ENCODE measurements at places on chromosomes 13 and 19. TPM values are rescaled to one million over a fixed set of nuclear protein-coding genes. Genes with fewer than 3 reads are reported as not detected.

DNA sequence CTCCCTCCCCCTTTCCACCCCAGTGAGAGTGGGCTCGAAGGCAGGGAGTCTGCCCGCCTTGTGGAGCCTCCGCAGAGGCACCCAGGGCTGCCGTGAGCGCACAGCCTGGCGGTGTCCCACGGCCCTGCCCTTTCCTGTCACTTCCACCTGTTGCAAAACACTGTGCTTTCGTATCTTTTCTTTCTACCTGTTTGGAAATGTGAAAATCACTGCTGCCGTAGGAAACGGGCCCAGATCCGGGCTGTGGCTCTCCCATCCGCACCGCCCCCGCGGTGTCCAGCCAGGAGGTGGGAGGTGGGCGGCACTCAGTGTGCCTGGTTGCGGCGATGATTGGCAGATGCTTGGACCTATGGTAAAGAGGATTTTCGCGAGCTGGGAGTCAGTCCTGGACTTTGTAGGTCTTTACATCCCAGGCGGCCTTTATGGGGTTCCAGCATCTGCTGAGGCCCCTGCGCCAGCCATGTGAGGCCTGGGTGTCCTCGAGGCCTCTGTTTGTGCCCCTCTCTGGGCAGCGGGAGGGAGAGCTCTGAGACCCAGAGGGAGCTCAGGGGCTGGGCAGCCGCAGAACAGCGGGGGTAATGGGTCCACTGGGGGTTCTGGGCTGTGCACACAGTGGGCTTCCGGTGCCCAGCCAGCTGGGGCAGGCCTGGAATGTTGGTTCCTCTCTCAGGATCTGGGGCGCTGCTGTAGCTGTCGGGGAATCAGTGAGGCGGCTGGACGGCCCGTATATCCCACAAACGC, 6.1 kb downstream of the STK11 start:
- peak; percentile 90 for DNase-seq

GRCh38 chr13:109209526-109209925, 576.9 kb downstream of the IRS2 start:
- DNase-seq, result no peak

- peak; percentile 100 for DNase-seq
These were observed 26.3 kb downstream of the DCAF15 start for GRCh38 chr19:13978351-13979243.

- no peak for DNase-seq
These were observed 201.9 kb upstream of the SOX1 start for GRCh38 chr13:111865046-111865445.

DNA sequence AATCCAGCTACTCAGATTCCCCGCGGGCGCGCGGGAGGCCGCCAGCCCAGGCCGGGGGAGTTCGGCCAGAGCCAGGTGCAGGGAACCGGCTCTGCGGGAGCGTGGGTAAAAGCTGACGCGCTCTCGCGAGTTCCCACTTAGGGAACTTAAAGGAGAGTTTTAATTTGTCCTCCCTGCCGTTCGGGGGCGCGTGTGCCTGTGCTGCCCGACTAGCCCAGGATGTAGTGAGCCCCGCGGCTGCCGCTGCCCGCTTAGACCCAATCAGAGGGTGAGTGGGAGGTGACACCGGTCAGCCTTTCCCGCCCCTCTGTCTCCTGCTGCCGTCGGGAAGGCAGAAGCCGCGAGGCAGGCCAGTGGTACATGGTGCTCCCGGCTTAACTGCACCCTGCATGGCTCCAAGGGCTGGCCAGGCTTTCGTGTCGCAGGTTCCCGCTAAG, 36.0 kb upstream of the NEK3 start:
- DNase-seq, result peak; percentile 79

DNA sequence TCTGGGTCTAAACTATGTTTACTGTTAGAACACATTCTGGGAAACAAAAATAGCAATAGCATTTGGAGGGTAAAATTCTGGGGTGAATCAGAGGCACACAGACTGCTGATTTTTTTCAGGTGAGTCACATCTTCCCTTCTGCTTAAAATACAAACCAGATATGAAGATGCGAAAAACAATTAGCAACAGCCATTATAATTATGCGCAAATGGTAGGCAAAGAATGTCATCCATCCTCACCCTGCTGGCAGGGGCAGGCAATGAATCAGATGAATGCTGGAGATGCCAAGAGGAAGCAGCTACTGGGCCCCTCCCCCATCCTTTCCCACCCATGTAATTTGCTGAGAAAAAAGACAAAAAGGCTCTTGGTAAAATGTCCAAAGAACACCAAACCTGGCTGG, 282.9 kb downstream of the KLF5 start:
- peak; percentile 8 for DNase-seq

DNA sequence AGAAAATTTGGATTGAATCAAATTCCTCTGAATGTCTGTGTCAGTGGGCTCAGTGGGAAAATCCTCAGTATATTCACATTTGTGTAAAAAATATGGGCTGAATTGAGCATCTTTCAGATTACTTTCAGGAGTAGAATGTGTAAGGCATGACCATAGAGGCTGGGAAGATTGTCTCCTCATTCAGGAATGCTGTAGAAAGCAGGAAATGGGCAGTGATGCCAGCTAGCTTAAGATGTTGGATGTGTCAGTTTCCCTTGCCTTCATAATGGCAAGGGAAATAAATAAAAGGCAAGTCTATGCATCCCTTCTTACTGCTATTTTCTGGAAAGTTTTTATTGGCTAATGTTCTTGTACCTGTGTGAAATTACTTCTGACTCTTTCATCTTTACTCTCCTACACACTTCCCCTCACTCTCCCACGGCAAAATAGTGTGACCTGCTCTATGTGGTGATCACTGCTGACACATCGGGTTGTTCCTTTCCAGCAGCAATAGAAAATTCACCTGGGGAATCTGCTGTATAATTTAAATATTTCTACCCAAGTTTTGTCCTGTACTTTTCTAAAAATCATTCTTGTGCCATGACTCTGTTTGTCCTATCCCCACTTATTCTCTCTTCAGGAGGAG, 103.2 kb downstream of the LMO7 start:
- DNase-seq, result no peak

DNA sequence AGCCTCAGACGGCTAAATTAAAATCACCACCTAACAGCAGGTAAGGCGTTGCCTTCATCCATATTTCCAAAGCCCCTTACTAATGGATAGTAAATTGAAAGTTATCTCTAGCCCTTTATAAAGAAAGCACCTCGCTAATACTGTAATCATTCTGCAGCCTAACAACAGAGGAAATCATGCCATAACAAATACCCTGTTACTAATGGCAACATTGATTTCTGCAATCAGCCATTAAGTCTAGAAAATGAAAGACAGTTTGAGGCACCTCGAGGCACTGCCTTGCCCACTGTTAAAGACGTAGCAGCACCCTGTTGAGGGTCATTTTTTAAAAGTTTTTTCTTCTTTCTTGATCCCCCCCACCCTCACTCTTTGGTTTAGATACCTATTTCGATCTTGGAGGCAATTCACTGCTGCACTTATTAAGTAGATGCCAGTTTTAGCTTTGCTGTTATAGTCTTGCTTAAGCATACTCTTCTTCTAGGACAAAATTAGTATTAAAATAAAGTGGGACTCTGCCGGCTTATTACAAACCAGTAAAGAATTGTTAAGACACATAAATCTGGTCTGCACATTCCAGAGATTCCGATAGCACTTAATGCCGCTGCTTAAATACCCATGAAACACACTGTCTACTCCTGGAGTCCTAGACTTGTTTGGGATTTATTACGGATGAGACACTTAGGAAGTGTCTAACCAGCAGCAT, 74.8 kb downstream of the ZNF536 start:
- peak; percentile 18 for DNase-seq

DNA sequence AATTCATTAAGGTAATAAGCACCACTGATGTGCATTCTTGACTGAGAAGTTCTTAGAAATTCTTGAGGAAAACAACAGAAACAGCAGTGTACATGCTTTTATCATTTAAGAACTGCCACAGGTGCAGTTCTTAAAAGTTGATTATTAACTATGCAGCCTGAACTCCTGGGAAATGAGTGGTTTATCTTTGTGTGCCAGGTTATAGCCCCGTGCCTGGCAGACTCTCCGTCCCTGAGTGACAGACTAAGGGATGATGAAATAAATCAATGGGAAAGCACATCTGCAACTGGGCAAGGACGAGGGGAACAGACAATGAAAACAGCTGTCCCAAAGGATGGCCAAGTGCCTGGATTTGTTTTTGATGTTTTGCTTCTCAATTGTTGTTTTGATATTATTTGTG, 84.4 kb upstream of the SPATA13 start:
- DNase-seq, result no peak

GRCh38 chr13:76641056-76641455, 245.1 kb downstream of the KCTD12 start:
- no peak for DNase-seq

- no peak for DNase-seq
These were observed 6.3 kb downstream of the CACTIN start for GRCh38 chr19:3620145-3620816.

DNA sequence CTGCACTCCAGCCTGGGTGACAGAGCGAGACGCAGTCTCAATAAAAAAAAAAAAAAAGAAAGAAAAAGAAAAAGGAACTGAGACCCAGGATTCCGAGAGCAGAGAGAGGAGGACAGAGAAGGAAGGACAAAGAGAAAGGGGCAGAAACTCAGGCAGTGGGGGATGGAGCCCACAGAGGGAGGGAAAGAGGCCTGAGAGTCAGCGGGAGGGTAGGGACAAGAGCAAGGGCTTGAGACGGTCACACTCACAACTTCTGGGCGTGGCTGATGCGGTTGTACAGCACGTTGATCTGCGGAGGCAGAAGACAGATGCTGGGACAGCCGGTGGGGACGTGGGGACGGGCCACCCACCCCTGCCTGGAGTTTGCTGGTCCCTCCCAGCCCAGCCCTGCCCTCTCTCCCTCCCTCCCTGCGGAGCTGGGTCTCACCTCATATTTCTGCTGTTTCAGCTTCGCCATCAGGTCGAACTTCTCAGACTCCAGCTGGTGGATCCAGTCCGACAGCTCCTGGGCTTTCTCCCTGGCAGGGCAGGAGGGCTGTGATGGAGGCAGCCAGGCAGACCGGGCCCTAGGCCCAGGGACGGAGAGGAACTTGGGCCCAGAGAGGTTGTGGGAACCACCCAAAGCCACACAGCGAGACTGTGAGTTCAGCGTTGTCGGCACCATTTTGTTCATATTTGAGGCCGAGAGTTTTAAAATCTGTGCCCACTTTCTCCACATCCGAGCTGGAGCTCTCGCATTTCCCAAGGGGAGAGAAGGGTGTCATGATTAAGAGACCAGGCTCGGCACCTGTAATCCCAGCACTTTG, 15.2 kb downstream of the TNNT1 start:
- DNase-seq, result peak; percentile 47

GRCh38 chr13:49258089-49258796, 10.5 kb downstream of the CDADC1 start:
- no peak for DNase-seq

DNA sequence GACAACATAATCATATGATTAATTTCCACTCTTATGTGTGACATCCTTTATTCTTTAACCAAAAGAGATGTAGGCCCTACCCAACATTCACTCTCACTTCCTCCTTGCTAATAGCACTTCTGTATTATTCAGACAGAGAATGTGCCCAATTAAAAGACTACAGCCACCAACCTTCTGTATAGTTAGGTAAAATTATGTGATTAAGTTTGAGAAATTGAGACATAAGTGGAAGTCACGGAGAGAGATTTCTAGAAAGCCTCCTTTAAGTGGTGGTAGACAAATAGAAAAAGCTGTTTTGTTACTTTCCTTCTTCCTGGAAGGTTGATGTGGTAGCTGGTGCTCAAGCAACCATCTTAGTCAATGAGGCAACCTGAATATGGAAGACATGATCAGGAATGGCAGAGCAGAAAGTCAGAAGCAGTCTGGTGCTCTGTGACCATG, 14.8 kb downstream of the EPSTI1 start:
- DNase-seq, result no peak

- peak; percentile 22 for DNase-seq
These were observed 5.0 kb upstream of the KLK8 start for GRCh38 chr19:51006406-51006805.

- DNase-seq, result no peak
These were observed 64.8 kb downstream of the ARHGAP35 start for GRCh38 chr19:46925548-46925950.

DNA sequence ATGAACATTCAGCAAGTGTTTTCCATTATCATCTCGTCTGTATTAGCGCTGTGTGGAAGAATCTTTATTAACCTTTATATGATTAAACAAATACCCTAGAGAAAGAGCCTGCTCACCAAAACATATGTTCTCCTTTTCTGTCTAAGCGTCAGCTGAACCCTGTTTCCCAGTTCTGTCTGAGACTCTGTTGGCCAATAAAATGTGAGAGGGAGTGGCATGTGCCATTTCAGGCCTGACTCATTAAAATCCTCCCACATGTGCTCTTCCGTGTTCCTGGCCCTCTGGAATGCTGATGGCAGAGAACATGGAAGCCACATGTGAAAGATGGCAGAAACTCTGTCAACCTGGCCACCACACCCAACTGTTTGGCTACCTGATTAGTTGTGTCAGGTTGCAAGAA, 181.9 kb upstream of the EDNRB start:
- no peak for DNase-seq

DNA sequence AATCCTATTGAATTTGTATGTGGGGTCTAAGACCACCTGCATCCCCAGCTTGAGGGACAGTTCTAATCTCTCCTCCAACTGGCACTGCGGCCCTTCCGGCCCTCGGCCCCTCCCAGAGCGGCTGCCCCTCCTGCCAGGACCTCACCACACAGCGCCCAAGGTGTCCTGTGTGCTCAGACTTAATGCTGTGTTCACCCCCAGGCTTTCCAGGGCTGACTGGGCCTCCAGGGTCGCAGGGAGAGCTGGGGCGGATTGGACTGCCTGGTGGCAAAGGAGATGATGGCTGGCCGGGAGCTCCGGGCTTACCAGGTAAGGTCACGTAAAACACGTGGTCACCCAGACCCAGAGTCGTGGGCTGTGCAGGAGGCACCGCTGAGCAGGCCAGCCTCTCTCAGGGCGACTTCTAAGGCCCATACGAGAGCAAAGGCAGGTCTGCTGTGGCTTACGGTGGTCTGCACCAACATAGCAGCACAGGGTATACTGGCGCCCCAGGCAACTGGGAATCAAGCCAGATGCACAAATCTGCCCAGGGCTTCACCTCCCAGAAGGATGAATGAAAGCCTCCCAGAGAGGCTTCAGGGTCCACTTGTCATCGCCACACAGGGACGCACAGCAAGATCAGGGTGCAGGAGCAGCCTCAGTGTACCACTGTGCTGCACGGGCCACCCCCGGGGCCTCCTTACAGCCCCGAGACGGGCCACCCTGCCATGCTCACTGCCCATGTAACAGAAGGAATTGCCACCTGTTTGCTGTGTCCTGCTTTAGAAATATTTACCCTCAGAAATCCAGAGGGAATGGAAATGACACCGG, 69.4 kb downstream of the RAB20 start:
- no peak for DNase-seq

SBSN gene
- total RNA-seq, result not detected

CASP14 gene
- total RNA-seq, result not detected

MYADM gene
- 37.5 TPM for total RNA-seq

CLEC17A gene
- not detected for total RNA-seq

DACH1 gene
- total RNA-seq, result 0.28 TPM

FCAR gene
- not detected for total RNA-seq

SLC5A5 gene
- total RNA-seq, result 1.6 TPM

SIN3B gene
- 58.3 TPM for total RNA-seq

ZNF578 gene
- total RNA-seq, result 16.8 TPM

ZNF284 gene
- 2.0 TPM for total RNA-seq

RYR1 gene
- 17.9 TPM for total RNA-seq

KLHL1 gene
- total RNA-seq, result not detected

All from H7 (cell line).